ENCODE measurements at places on chromosomes 12 and 14.

DNA sequence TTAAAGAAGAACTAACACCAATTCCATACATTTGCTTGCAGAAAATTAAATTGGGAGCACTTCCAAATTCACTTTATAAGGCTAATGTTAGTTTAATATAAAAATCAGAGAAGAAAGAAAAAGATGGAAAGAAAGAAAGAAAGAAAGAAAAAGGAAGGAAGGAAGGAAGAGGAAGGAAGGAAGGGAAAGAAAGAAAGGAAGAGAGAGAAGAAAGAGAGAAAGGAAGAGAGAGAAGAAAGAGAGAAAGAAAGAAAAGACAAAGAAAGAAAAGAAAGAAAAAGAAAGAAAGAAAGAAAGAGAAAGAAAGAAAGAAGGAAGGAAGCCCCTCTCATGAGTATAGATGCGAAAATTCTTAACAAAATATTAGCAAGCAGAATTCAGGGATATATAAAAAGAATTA, 267.7 kb downstream of the RPAP3 start:
- no peak for DNase-seq

- no peak for DNase-seq
Observed at GRCh38 chr12:106711316-106711715, 63.2 kb upstream of the RIC8B start.

DNA sequence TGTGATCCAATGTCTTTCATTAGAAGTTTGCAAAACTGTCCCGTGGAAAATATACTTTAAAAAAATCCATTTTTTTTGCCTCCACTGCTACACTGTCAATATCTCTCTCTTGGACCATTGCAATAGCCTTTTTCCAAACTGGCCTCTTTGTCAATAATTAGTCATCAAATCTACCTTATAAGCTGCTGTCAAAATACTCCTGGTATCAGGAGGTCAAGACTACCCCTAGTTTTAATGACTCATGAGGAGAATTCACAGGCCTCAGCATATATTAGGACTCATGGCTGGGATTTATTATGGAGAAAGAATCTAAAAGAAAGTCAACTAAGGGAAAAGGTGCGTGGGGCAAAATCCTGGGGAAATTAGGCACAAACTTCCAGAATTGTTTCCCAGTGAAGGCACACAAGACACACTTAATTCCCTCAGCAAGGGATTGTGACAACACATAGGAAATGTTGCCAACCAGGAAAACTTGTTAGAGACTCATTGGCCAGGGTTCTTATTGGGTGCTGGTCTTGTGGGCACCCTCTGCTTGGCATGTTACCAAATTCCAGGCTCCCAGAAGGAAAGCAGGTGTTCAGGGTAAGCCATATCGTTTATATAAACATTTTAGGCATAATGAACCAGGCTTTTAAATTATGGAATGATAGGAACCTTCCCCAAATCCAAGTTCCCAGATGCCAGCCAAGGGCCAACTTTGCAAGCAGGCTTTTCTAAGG, 56.1 kb downstream of the TMEM117 start:
- DNase-seq = no peak

DNA sequence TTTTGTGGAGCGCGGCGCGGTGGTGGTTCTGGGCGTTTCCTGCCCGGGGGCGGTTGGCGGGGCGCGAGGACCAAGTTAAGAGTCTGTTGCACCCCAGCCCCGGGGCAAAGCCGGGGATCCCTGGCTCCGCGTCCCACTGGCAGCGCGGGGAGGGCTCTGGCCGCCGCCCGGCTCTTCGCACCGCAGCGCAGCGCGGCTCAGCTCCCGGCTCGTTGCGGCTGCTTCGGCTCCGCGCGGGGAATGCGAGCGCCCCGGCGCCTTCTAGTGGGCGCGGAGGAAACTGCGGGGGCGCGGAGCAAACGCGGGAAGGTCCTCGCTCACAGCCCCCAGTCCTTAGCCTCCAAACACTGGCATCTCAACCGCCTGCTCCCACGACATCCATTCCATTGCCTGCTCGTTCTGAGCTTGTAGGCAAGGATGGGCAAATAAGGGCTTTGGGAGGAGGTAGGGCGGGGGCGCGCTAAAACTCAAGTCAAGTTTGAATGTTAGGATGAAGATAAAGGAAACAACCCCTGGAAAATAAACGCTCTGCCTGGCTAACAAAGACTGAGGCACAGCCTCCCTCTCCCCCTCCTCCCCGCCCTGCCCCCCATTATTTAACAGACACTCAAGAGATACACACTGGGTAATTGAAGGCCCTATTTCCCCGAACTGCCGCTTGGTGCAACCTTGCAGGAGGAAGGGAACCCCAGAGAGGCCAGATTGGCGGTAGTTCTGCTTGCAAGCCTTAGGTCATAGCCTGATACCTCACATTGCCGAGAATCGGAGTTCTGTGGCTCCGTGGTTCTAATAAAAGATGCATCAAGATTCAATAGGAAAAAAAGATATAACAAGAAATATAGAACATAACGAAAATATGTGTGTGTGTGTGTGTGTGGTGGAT, at the start of gene B4GALNT1:
Gene B4GALNT1, minus strand, starts transcription at position 244 of the 883 bp plus-strand sequence. CDS start 1,069 bp downstream, outside the sequence.
- DNase-seq = peak; percentile 74

DNA sequence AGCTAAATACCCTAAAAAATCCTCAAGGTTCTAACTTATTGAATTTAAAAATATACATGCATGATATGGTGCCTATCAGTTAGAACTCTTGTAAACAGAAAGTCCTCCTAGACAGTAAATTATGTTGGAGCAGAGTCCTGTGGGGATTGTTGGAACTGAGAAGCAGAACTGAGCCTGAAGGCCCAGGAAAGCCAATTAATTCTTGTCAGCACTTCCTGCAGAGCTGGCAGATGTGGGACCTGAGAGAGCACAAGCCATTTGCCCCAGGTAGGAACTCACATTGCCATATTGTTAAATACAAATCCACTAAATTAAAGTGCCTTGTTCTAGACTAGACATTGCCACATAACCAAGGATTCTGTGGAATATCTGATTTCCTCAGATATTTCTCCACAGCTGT, 117.1 kb downstream of the RTN1 start:
- no peak for DNase-seq
